Activated CD4-positive, alpha-beta T cell treated with anti-CD3 and anti-CD28 coated beads for 48 hours (primary cell): ENCODE measurements at places on chromosomes 5 and 9.

GRCh38 chr5:168647083-168647482 is 67.9 kb upstream of the PANK3 start:
- no peak for DNase-seq

GRCh38 chr9:31597977-31598376 is 786.5 kb upstream of the ACO1 start:
- no peak for DNase-seq

DNA sequence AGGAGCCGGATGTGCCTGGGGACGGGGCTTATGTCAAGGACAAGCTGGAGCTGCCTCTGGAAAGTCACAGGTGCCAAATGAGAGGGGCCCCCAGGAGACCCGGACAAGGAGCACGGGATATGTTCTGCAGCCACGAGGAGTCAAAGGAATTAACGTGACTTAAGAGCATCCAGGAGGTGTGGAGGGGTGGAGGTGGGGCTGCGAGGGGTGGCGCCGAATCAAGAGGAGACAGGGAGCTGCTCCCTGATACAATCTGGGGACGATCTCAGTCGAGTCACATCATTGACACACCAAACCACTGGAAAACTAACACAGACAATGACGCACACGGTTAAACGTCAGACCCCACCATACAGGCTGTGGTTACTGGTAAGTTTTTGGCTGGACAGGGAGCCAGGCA is 10.4 kb downstream of the CCDC127 start:
- DNase-seq: no peak

GRCh38 chr5:107671742-107672210 is 1.0 kb upstream of the EFNA5 start:
- no peak for DNase-seq

- no peak for DNase-seq
Observed at GRCh38 chr5:103247118-103247517, 11.4 kb upstream of the MACIR start.

- DNase-seq: peak; percentile 71
Observed at GRCh38 chr5:143016777-143017516, 246.8 kb downstream of the ARHGAP26 start.

DNA sequence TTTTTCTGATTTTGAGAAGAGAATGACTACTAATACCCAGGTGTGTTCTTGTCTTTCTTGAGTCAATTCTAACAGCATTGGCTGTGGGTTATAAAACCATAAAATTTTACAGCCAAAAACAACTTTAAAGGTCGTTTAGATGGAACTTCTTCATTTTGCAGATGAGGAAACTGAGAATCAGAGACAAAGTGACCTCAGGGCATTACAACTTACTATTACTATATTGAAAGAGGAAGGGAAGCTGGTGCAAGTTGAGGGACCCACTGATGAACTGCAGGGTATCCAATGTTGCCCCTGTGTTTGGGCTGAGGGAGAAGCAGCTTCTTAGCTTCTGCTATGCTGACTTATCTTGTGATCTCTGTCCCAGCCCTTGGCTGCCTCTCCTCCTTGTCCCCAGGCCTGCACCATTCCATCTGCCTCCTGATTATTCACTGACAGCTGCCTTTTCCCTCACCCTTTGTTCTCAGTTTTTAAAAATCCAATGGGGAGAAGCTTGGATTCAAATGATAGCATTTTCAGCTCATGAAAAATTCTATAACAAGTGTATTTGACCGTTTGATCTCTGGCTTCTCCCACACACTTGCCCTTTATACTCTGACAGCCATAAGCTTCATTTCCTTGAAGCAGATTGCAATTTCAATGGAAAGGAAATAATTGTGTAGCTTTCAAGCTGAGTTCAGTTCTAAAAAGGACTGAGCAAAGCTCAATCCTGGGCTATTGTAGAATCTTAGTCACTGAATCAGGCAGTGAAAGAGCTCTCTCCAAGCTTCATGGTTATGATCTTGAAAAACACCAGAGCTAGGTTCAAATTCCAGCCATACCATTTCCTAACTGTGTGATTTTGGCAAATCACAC is 68.5 kb downstream of the TMC1 start:
- no peak for DNase-seq

DNA sequence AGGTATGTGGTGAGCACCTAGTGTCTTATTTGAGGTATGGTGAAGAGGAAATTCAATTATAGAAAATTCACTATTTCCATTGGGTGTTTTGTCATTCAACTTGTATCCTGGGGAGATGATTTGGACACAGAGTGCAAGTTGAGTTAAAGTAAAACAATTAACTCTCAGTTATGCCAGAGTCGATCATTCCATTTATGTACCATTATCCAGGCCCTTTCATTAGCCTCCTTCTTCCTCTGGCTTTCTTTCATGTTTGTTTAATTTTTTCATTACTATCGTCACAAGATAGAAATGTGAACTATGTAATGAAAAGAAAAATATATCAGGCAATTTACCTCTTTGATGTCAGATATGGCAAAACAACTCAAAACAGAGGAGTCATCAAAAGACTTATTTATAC is 1347.2 kb upstream of the NUDT12 start:
- no peak for DNase-seq

GRCh38 chr5:101174981-101175380 is 271.9 kb upstream of the ST8SIA4 start:
- DNase-seq: no peak
